ENCODE measurements at places on chromosomes 6 and 20.

- DNase-seq, result no peak
Measured at GRCh38 chr6:62889240-62889639, 322.0 kb upstream of the FKBP1C start.

- DNase-seq, result no peak
Measured at GRCh38 chr6:127022302-127022701, 96.2 kb upstream of the RSPO3 start.

- no peak for DNase-seq
Measured at GRCh38 chr6:14742171-14742570, 503.7 kb upstream of the JARID2 start.

GRCh38 chr20:54642864-54643667 is 167.7 kb downstream of the DOK5 start:
- no peak for DNase-seq

GRCh38 chr6:90399970-90400369 is 103.3 kb upstream of the BACH2 start:
- DNase-seq, result no peak

DNA sequence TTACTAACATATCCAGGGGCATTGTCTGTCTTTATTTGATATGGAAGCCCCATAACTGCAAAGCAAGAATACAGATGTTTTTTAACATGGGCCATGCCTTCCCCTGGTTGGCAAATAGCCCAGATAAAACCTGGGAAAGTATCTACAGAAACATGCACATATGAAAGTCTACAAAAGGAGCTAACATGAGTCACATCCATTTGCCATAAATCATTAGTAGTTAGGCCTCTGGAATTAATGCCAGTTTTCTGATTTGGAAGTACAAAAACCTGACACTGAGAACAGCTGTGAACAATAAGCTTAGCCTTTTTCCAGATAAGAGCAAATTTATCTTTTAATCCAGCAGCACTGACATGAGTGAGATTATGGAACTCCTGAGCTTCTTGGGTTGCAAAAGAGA is 418.0 kb upstream of the IMPG1 start:
- DNase-seq, result no peak

DNA sequence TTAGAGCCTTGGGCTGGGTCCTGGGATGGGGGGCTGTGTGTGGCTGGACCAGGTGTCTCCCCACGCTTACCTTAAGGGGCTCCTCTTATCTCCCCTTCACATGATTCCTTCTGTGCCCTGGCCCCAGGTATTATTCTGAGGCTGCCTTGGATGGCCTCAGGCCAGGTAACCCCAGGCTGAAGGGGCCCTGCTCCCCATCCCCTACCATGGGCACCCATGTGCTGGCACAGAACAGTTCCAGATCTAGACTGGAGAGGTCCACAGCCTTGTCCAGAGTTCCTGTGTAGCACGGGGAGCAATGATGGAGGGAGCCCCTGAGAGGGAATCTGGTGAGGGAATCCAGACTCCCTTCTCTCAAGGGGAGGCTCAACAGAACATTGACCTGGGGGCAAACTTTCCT is 32.1 kb downstream of the MOCS1 start:
- no peak for DNase-seq
